NCI-H2081 treated with DMSO at 0.1 percent for 48 hours (cell line): ENCODE measurements at places on chromosomes 13 and 19.

DNA sequence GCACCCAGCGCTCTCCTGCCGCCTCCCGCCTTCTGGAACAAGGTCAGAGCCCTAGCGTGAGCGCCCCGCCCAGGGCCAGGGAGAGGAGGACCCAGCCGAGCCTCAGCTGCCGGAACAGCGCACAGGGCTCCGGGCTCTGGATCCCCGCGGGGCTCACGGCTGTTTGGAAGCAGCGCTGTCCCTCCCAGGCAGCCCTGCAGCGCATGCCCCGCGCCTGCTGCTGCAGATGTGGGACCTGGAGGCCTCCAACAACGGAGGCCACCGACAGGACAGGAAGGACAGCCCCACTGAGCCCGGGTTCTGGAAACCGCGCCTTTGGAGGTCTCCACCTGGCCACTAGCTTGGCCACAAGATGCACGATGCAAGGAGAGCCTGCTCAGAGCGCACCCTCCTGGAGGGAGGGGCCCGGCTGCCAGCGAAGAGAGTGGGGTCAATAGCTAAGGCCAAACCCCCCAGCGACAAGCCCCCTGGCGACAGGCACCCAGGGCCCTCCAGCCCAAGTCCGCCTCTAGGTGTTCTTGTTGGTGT, 12.6 kb downstream of the ZSCAN18 start:
- no peak for DNase-seq

DNA sequence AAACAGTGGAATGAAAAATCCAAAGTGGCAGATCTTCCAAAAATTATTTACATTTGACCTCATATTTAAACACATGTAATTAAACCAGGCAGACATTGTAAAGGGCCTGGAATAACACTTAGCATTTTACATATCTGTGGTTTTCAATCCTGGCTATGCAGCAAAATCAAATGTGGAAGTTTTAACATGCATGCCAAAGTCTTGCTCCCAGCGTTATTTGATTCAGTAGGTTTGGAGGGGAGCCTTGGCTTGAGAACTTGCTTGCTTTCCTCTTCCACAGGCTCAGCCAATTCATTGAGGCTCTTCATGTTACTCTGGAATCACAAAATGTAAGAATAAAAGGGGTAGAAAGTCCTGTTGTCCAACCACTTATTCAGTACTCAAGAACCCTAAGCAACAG, 42.5 kb upstream of the INTS6 start:
- no peak for DNase-seq

DNA sequence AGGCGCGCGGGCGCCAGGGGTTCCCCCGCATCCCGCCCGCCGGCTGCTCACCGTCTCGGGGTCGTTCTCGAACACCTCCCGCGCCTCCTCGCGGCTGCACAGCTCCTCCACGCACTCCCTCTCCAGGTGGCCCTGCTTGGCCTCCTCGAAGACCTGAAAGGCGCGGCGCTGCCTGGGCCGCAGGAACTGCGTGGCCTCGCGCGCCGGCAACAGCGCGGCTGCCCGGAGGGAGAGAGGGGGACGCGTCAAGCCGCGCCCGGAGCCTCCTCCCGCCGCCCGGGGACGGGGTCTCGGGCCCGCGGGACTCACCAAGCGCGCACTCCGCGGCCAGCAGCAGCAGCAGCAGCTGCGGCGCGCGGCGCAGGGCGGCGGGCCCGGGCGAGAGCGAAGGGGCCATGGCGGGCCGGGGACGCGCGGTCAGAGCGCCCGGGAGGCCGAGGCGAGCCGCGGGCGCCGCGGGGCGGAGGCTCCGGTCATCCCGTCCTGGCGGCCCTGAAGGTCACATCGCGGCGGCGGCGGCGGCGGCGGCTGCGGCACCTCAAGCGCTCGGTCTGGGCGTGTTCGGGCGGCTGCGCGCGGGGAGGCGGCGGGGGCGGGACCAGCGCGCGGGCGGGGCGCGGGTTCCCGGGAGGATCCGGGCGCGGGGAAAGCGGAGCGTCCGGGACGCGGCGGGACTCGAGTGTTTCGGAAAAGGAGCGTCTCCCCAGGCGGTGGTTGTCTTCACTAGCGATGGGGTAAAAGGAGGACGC, at the start of gene GAS6:
Gene GAS6, minus strand, starts transcription at position 553 of the 749 bp plus-strand sequence. Its CDS starts 156 bp downstream, at position 397.
- no peak for DNase-seq

- no peak for DNase-seq
Measured at GRCh38 chr19:33446330-33447293, 73.1 kb downstream of the CEBPG start.

GRCh38 chr13:84460989-84461388, 578.7 kb upstream of the SLITRK1 start:
- DNase-seq, result no peak

- no peak for DNase-seq
Measured at GRCh38 chr19:38308006-38308766, 4.1 kb downstream of the C19orf33 start.

DNA sequence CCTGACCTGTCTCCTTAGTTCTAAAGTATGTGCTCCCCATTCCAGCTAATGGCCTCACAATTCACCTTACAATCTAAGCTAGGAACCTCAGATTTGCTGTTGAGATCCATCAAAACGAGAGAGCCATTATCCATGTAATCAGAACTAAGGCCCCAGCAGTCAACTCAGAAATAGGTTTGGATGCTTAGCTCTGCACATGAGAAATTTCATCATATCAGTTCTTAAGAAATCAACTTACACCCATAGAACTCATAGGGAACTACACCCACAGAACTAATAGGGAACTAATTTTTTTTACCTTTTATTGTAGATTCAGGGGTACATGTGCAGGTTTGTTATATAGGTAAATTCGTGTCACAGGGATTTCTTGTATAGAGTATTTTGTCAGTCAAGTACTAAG, 28.7 kb downstream of the CYSLTR2 start:
- DNase-seq, result no peak

DNA sequence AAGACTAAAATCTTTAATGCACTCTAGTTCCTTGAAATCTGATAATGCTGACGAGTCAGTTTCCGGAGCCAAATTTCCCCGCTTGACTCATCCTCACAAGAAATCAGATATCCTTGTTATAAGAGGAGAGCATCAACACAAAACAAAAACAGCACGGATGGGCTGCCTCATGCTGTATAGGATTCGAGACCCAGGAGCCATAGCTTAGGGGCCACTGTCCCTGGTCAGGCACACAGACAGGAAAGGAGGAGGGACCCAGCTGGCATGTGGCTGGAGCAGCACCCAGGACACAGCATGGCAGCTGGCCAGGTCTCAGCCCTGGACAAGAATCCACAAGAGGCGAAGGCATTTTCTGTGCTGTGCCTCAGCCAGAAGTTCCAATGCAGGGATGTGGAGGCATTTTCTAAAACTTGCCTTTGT, 110.2 kb upstream of the SPATA13 start:
- no peak for DNase-seq

GRCh38 chr13:28140433-28141125, 2.2 kb downstream of the PAN3 start:
- no peak for DNase-seq

- no peak for DNase-seq
Measured at GRCh38 chr13:34507630-34508029, 434.4 kb upstream of the NBEA start.

- no peak for DNase-seq
Measured at GRCh38 chr19:10971107-10971726, 10.4 kb downstream of the SMARCA4 start.

GRCh38 chr19:50975766-50976165, 6.4 kb upstream of the KLK6 start:
- no peak for DNase-seq

DNA sequence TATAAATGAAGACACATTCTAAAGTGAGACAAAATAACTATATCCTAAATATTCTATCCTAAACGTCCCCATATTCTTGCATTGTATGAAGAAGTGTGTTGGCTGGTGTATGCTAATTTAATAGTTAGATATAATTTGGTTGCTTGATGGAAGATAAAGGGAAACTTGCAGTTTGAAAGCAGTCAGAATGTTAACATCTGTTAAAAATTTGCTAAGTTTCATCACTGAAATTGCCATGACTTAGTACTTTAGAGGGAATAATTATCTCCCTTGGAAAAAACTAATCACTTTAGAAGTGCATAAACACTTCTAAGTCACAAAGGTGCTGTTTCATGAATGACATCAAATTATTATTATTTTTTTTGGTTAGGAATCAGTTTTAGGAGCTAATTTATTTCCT, 61.6 kb downstream of the ITGBL1 start:
- no peak for DNase-seq

- no peak for DNase-seq
Measured at GRCh38 chr13:106104281-106104901, 431.1 kb downstream of the EFNB2 start.

DNA sequence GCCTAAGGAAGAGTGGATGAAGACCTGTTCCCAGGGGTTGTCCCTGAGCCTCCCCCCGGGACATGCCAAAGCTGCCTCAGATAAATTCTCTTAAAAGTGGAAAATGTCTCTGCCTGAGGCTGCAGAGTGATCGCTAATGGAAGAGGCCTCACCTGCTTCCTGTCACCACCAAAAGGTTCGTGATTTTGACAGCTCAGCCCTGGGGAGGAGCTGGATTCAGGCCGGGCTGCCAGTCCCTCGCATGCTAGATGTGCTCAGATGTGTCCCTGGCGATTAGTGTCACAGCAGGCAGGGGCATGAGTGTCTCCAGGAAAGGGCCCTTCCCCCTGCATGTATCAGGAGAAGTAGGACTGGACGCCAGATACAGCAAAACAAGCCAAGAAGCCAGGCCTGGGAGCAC, 626.5 kb downstream of the UQCRFS1 start:
- DNase-seq, result no peak

- no peak for DNase-seq
Measured at GRCh38 chr19:1431759-1432506, 6.3 kb upstream of the RPS15 start.

DNA sequence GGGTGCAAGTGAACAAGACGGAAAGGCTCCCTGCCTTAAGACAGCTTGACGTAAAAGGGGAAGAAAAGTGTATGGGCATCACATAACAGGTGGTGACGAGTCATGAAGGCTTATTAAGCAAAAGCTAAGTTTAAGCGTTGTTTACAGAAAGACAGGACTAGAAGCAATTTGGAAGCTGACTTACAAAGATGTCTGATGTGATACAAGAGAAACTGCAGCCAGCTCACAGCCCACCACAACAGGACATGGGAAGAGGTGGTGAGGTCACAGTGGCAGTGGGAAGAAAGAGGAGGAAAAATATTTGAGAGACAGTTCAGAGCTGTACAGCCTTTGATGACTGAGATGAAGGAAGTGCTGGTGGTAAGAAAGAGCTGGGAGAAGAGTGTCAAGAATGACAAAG, 181.6 kb downstream of the KLF12 start:
- no peak for DNase-seq

GRCh38 chr19:52527956-52528351, 486 bp downstream of the ZNF808 start:
- no peak for DNase-seq

DNA sequence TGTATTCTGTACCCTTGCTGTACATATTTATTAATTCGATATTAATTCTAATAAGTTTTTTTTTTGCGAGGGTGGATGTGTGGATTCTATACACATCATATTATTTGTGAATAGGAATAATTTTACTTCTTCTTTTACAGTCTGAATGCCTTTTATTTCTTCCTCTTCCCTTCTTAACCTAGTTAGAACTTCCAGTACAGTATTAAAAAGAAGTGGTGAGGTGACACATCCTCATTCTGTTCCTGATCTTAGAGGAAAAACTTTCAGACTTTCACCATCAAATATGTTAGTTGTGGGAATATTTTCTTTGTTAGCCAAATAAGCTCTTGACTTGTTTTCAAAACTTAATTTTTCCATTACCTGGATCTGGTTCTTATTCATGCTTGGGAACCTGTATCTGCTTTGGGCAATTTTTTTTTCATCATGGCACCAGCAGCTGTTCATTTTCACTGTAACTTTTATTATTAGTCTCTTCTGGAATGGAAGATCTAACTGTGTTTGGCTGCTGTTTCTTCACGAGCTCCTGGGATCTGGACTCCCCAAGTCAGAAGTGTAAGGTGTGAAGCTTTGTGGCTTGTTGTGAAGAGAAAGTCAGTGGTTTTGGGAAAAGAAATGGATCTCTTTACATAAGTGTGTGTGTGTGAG, 33.1 kb downstream of the RGCC start:
- DNase-seq, result no peak
